Stimulated activated CD4-positive, alpha-beta T cell treated with anti-CD3 and anti-CD28 coated beads, Interleukin-1b, Interleukin-23, amount 100 ng/mL, for 1 hour (primary cell): ENCODE measurements at places on chromosomes 6 and 20.

DNA sequence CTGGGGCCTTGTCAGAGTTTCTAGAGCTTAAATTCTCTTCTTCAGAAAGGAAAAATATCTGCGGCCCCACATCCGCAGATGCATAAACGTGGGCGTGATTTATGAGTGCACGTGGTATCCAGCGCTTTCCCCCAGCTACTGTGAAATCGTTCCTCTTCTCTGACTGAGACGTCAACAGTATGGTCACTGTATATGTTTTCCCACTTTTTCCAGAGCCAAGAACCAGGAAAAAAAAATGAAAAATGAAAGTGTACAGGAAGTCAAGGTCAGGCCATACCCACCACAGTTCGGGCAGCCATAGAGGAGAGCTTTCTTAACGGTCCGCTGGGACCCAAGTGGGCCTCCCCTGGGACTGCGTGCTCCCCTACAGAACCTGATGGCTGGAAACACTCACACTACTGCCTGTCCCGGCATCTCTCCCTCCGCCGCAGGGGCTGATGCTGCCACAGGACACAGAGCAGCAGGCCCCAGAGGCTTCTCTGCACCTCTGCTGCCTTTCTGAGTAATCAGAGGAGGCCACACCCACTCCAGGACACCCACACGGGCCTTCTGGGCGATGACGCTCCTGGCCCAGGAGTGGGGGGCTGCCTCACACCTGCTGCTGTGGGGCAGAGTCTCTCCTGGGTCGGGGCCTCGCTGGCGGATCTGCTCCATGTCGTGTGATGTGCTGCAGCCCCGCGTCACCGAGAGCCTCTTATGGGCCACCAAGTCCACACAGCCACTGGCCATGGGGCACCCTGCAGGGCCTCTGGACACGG, 16.4 kb upstream of the STX16 start:
- no peak for DNase-seq

GRCh38 chr6:130625825-130626527, 201.2 kb upstream of the SMLR1 start:
- no peak for DNase-seq

DNA sequence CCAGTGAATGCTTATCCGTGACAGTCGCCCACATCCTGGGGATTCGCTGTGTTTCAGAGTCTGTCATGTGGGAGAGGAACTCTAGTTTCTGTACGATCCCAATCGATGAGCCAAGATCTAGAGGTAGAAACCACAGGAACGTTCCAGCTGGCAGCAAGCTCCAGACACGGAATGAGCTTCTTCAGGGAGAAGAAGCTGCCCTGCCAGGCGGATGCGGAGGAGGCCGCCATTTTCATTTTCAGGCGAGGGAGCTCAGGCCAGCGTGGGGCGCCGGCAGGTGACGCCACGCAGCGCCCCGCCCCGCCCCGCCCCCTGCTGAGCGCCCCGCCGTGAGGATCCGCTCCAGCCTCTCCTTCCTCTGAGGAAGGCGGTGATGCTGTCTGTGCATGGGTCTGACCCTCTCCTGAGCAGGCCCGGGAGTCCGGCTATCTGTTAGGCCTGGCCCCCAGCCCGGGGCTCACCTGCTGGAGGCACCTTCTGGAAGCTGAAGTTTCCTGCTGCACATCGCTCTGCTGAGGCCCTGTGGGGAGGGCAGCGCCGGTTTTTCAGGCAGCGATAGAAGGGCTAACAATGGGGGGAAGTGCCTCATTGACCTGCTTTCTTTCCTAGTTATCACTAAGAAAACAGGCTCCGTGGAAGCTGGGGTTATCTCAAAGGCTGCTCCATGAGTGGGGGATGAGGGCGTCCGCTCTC, 147.5 kb downstream of the ERMARD start:
- no peak for DNase-seq

DNA sequence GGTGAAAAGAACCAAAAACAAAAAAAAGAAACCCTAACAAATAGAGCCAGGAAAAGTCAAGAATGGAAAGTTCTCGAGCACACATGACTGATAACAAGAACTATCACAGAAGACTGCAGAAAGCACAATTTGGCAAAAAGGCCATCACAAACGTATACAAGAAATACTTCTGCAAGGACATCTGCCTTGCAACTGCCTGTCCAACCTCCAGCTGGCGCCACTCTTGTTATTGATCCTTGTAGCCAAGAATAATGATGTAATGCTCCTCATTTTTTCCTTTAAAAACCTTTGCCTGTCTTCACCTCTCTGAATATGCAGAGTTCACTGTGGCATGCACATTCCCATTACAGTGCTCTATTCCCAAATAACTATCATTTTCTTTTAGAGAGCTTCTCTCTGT, 87.9 kb upstream of the BMP5 start:
- DNase-seq = no peak

- no peak for DNase-seq
Observed at GRCh38 chr6:109024368-109024767, 70.3 kb downstream of the SESN1 start.

- DNase-seq = no peak
Observed at GRCh38 chr6:47787620-47788497, 6.0 kb downstream of the OPN5 start.

- no peak for DNase-seq
Observed at GRCh38 chr6:53045891-53046673, 19.1 kb upstream of the FBXO9 start.

GRCh38 chr6:159639721-159640120, 53.3 kb downstream of the SOD2 start:
- DNase-seq = no peak

DNA sequence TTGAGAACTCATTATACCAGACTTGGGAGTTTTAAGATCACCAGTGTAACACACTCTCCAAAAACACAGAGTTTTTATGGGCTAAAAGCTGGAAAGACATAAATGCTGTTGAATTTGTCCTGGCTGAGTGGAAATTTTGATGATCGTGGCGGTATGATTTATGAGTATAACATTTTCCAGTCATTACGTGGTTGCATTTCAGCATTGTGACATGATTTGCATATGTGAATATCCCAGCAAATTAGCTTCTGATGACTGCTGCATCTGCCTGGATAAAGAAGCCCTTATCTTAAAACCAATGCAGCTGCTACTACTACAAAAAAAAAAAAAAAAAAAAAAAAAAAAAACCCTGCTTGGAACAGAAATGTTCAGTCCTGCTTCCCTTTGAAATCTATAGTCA, 850.9 kb downstream of the TFAP2A start:
- no peak for DNase-seq

GRCh38 chr20:19367591-19367990, 155.1 kb downstream of the SLC24A3 start:
- no peak for DNase-seq

DNA sequence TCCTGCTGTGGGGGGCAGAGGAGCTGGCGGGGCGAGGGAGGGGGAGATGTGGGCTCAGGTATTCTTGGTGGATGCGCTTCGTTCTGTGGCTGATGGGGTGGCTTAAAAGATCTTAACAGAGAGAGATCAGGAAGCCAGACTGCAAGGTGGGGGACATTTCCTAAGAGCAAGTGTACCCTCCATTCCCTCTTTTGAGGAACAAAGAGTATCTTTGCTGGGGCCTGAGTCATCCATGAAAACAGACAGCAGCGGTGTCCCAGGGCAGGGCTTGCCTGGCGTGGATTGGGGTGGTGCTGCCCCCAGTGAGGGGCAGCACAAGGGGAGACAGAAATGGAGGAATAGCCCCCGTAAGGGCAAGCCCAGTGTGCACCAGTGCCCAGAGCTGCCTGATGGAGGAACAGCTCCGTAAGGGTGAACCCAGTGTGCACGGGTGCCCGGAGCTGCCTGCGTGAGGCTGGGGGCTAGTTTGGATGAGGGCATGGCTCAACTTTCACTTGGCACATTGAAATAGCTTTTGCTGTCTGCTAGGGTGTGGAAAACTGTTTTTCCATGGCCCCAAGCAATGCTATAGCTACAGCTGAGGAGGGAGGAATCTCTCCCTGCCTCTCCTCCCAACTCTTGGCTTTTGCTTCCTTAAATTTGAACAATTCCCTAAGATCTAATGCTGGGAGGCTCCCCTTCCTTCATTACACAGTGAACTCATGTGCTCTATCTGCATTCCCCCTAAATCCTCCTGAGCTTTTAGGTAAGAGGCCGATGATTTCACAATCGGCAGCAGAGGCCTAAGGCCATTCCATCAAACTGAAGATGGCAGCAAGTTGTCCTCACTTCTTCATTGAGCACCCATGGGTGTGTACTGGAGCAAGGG, 12.9 kb downstream of the MAPK13 start:
- no peak for DNase-seq

- DNase-seq = no peak
Observed at GRCh38 chr6:166245148-166245547, 63.0 kb downstream of the PRR18 start.

- DNase-seq = no peak
Observed at GRCh38 chr6:75206576-75207342, 906 bp upstream of the COL12A1 start.

DNA sequence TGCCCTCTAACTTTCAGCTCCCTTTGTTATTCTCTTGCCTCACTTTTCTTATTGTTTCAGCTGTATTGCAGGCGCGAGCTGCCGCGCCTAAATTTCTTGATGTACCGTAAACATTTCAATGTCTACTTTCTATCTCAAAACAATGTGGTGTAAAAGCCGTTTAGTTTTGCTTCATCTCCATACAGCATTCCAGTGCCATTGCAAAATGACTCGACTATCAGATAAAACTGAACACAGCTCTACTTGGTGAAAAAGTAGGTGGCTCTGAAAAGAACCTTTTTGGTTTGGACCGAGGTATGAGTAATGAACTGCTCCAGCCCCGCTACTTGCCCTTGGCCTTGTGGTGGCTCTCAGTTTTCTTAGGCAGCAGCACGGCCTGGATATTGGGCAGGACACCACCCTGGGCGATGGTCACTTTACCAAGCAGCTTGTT, 74.6 kb downstream of the OR2B2 start:
- DNase-seq = no peak

- DNase-seq = no peak
Observed at GRCh38 chr6:154251116-154251515, 105.5 kb downstream of the IPCEF1 start.

DNA sequence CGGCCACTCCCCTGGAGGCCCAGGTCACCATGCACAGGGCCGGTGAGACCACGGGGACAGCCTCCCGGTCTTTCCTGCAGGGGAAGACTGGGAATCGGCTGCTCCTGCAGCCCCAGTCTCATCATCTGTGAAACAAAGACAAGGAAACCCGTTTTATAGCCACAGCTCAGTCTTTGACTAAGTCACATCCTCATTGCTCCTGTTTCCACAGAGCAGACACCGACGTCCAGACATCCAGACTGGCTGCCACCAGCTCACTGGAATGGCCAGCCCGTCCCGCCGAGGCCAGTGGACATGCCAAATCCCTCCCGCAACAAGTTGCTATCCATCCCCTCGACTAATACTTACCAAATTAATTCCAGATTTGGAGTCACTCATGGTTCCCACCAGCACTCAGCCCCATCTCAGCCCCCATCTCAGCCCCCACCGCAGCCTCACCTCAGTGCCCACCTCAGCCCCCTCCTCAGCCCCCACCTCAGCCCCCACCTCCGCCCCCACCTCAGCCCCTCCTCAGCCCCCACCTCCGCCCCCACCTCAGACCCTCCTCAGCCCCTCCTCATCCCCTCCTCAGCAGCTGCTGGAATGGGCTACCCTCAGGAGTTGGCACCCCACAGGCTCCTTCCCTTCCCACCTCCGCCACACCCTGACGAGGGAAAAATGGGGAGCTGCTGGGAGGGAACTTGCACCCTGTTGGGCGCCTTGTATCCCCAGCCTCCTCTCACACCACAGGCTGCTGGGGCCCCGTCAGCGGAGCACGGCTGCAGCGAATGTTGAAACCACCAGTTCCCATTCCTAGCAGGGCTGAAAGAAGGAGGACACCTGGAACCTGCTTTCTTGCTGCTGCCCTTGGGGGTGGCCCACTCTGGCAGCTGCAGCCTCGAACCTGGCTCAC, 48.7 kb downstream of the YTHDF1 start:
- no peak for DNase-seq

DNA sequence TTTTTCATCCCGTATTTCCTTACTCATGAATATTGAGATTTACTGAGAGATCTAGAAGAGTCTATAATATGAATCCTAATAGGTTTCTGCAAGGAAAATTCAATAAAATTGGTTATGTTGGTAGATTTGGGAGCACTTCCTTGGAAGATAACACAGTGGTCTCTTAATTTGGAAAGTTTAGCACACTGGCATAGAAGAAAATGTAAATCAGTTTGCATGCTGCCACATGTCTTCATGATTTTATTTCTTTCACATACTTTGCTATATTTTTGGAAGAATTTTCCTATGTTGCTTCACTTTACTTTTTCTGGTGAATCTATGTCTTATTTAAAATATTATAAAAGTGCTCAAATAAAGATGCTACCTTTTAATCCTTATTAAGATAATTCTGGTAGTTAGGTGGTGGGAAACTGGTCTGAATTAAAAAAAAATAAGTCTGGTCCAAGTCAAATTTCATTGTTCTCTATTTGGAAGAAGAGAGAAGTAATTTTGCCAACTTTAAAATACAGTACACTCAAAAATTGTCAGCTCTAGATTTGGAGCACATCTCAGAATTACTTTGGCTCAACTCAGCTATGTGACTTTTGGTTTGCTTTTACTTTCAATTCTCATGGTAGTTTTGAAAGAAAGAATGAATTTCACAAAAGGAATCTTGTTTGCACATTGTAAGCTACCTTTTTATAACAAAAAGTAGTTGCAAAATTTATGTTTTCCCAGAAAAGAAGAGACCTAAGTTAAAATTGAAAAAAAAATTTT, 197.3 kb downstream of the CENPW start:
- DNase-seq = no peak

DNA sequence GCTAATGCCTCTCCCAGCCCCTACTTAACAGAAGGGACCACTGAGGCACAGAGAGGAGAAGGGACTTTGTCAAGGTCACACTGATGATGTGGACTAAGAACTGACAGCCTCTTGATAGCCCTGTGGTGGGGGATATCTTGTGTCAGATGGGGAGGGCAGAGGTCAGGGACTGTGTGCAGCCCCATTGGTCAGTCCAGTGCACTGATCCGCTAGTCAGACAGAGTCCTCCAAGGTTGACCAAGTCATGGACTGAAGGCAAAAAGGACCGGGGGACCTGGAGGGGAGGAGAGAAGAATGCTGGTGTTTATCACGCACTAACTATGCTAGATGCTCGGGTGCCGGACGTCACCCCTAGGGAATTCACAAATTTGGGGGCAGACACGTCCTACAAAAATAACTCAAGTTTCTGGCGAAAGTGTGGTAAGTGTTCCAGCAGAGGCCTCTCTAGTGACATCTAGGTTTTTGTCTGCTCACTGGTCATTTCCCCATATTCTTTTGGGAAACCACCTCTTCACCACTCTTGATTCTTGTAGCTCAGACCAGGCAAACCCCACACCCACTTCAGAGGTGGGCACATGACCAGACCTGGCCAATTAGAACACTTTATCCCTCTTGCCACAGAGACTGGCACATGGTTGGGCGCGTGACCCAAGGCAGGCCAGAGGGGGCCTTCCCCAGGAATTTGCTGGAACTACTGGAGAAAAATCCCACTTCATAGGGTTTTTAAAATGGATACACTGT, 21.0 kb downstream of the TCF15 start:
- no peak for DNase-seq
